ENCODE measurements at places on chromosomes 4 and X.

DNA sequence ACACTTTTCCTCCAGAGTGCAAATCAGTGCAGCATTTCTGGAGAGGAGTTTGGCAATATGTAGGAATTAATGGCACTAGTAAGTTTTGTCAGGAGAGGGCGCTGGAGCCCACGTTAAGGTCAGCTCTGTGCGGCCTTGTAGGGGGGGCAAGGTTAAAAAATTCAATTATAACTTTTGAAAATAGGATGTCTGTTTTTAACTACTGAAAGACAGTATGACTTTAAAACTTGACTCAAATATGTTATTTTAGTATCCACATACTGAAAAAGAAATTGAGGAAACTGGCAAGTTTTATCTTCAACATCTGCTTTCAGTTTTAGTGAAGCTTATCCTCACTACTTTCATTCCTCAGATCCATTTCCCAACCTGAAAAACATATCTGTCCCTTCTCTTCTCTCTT lies 30.9 kb upstream of the HSD17B13 start:
- no peak for DNase-seq

- no peak for DNase-seq
These were observed 207.9 kb upstream of the FAM241A start for GRCh38 chr4:111937368-111937767.

- DNase-seq, result no peak
These were observed 233.3 kb downstream of the STPG2 start for GRCh38 chr4:97910005-97910404.

DNA sequence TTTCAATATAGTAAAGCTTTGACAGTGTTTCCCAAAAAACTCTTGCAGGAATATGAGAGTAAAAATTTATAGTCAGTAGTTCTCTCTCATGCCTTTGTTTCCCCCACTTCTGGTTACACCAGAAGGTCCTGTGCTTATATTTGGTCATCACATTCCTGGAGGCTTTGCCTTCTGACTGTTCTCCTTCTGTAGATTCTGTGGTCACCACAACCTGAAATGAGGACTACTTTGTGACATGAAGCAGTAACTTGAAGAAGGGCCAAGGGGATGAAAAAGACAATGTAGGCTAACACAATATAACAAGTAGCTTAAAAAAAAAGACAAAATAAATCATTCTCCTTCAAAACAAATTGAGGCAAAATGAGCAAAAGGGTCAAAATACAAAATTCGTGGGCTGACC lies 366.2 kb upstream of the NR3C2 start:
- DNase-seq, result no peak

DNA sequence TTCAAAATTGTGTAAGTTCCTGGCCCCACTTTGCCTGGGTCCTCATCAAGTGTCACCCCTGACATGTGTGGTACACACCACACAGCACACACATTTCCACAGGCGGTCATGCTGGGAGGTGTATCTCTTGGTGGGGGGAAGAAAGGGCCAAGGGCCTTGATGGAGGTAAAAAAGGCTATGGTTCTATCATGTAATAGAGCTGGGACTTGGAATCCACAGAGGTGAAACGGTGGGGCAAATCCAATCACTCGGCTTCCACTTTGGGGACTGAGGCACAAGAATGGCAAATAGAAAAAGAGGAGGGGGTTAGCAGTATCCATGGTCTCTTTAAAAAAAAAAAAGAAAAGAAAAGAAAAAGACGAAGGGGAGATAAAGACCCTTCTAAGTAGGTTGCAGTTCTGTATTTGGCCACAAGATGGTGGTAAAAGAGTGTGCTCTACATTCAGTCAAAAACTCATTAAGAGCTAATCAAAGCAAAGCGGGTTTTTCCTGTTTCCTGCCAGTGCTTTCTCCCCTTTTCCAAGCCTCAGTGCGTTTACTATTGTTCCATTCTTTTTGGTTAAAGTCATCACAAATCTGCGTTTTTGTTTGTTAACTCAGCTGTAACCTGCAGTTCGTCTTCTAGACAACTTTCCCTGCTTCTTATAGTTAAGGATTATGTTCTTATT lies 37.0 kb upstream of the ATP6AP2 start:
- DNase-seq, result peak; percentile 57

DNA sequence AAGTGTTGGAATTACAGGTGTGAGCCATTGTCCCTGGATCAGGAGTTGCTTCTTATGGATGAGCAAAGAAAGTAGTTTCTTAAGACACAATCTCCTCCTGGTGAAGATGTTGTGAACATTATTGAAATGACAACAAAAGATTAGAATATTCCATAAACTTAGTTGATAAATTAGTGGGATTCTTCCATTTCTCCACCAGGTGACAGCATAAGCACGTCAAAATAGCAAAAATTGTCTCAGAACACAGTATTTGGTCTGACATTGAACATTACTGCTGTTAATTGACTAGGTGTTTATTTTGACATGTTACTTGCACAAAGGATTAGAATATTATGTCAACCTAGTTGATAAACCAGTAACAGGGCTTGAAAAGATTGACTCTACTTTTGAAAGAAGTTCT lies 21.6 kb downstream of the CLDN34 start:
- no peak for DNase-seq

- no peak for DNase-seq
These were observed 75.1 kb upstream of the USP9X start for GRCh38 chrX:41009850-41010846.
